ENCODE measurements at places on chromosomes 16 and 17. TPM values are rescaled to one million over a fixed set of nuclear protein-coding genes. Genes with fewer than 3 reads are reported as not detected.

- no peaks in the 10 kb centered on the region for H3K27me3 ChIP-seq
- H3K36me3 ChIP-seq: no peaks in the 10 kb centered on the region
- no peaks in the 10 kb centered on the region for H3K4me1 ChIP-seq
- no peak overlapping the region for H3K27ac ChIP-seq
- no peak for DNase-seq
Observed at GRCh38 chr16:56286809-56287208, 95.5 kb downstream of the GNAO1 start.

Gene CYB5D1
- total RNA-seq: 8.1 TPM

DNA sequence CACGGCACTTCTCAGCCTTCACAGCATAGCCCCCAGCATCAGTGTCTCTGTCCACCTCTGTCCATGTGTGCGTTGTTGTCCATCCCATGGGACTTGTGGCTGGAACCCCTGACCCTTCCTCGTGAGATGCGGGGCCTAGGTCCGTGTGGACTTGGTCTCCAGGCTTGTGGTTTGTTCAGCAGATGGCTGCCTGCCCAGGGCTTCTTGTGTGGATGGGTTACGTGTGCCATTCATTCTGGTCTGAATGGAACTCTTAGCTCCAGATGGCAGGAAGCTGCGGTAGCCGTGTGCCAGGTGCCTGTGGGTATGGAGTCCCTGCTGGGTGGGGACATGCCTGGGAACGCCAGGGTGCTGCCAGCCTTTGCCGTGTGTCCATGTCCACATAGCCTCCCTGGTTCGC lies 31.7 kb upstream of the NUDT16L1 start:
- H3K27me3 ChIP-seq: no peaks in the 10 kb centered on the region
- no peak for DNase-seq
- peaks cover 16% of the 10 kb centered on the region for H3K36me3 ChIP-seq

Gene SLC35G6
- not detected for total RNA-seq

DNA sequence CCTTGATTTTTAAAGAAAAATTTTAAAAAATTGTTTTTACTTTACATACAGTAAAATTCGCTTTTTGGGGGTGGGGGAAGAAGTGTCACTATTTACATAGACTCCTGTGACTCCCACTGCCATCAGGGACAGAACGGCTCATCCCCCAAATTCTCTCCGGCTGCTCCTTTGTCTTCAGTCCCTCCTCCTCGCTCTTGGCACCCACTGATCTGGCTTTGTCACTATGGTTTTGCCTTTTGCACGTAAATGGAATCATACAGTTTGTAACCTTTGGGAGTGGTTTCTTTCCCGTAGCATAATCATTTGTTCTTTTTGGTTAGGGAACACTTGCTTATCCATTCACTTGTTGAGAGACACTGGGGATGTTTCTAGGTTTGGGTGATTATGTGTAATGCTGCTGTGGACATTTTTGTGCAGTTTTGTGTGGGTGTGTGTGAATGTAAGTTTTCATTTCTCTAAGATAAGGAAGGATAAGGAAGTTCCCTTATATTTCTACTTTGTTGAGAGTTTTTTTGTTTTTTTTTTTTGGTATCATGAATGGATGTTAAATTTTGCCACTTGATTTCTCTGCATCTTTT lies 27.4 kb downstream of the RAB11FIP4 start:
- no peak overlapping the region for H3K4me3 ChIP-seq
- no peak for DNase-seq
- no peaks in the 10 kb centered on the region for H3K4me1 ChIP-seq
- H3K27ac ChIP-seq: no peak overlapping the region

- peak; percentile 49 for DNase-seq
- no peaks in the 10 kb centered on the region for H3K27me3 ChIP-seq
- H3K4me3 ChIP-seq: peak overlapping the region; percentile 74
- no peaks in the 10 kb centered on the region for H3K36me3 ChIP-seq
- no peaks in the 10 kb centered on the region for H3K4me1 ChIP-seq
- peak overlapping the region; percentile 80 for H3K27ac ChIP-seq
Observed at GRCh38 chr17:732902-733720, 715 bp downstream of the TLCD3A start.

GRCh38 chr17:19286751-19287341 lies 49.7 kb downstream of the EPN2 start:
- no peak overlapping the region for H3K4me3 ChIP-seq
- no peak for DNase-seq

DNA sequence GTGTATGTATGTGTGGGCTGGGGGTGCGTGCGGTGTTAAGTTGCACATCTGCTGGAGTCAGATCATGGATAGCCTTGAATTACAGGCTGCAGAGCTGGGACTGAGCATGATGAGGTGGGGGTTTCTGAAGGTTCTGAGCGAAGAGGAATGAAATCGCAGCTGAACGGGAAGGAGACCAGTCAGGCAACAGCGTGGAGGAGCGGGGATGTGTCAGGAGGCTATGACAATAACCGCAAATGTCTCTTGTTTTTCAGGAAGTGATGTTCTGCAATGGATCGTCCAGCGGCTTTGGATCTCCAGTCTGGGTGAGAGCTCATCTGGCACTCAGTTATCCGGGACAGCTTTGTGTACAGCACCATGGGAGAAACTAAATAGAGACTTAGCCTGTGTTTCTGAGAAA lies 20.9 kb downstream of the RGS9 start:
- no peaks in the 10 kb centered on the region for H3K27me3 ChIP-seq
- no peak for DNase-seq
- no peak overlapping the region for H3K27ac ChIP-seq
- H3K4me3 ChIP-seq: no peak overlapping the region
- H3K36me3 ChIP-seq: no peaks in the 10 kb centered on the region
- no peaks in the 10 kb centered on the region for H3K4me1 ChIP-seq

DNA sequence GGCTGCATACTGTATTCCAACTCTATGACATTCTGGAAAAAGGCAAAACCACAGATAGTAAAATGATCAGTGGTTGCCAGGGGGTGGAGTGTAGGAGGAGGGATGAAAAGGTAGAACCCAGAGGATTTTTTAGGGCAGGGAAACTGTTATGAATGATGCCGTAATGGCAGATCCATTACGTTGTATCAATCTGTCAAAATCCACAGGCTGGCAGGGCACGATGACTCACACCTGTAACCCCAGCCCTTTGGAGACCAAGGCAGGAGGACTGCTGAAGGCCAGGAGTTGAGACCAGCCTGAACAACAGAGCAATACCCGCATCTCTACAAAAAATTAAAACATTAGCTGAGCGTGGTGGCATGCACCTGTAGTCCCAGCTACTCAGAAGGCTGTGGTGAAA lies 91.8 kb downstream of the RMI2 start:
- H3K4me3 ChIP-seq: no peak overlapping the region
- H3K27ac ChIP-seq: no peak overlapping the region
- no peaks in the 10 kb centered on the region for H3K27me3 ChIP-seq

Gene C17orf100
- total RNA-seq: 2.1 TPM

GRCh38 chr17:383771-384621 lies 31.4 kb upstream of the RPH3AL start:
- no peak overlapping the region for H3K4me3 ChIP-seq
- no peak for DNase-seq
- no peaks in the 10 kb centered on the region for H3K36me3 ChIP-seq
- peaks cover 18% of the 10 kb centered on the region for H3K4me1 ChIP-seq
- H3K27ac ChIP-seq: no peak overlapping the region
- H3K27me3 ChIP-seq: no peaks in the 10 kb centered on the region

Gene TEX19
- not detected for total RNA-seq

GRCh38 chr16:47197536-47198179 lies 53.9 kb upstream of the NETO2 start:
- H3K27me3 ChIP-seq: no peaks in the 10 kb centered on the region
- no peak overlapping the region for H3K4me3 ChIP-seq
- DNase-seq: no peak
- H3K36me3 ChIP-seq: no peaks in the 10 kb centered on the region
- H3K4me1 ChIP-seq: no peaks in the 10 kb centered on the region

Gene WNK4
- 0.87 TPM for total RNA-seq

DNA sequence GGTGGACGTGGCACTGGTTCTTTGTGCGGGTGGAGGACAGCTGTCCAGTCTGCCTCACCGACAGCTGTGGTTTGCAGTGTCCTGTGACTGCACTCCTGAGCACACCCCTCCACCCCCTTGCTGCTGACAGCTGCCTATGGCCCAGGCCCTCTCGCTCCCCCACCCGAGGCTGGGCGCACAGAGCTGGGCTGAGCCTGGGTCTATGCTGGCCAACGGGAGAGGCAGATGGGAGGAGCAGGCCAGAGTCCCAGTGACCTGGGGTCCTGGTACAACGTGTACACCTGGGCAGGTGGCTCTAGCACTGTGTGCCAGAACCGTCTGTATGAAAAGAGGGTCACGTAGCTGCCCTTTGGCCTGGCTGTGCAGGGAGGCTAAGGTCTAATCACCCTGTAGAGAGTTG lies 30.5 kb downstream of the BAIAP2 start:
- no peak for DNase-seq
- no peak overlapping the region for H3K4me3 ChIP-seq
- H3K27ac ChIP-seq: no peak overlapping the region
- H3K4me1 ChIP-seq: peaks cover 4% of the 10 kb centered on the region
- H3K27me3 ChIP-seq: no peaks in the 10 kb centered on the region

GRCh38 chr17:16287563-16288027 lies 65.7 kb downstream of the CENPV start:
- no peak for DNase-seq
- no peak overlapping the region for H3K4me3 ChIP-seq
- H3K4me1 ChIP-seq: peaks cover 8% of the 10 kb centered on the region

DNA sequence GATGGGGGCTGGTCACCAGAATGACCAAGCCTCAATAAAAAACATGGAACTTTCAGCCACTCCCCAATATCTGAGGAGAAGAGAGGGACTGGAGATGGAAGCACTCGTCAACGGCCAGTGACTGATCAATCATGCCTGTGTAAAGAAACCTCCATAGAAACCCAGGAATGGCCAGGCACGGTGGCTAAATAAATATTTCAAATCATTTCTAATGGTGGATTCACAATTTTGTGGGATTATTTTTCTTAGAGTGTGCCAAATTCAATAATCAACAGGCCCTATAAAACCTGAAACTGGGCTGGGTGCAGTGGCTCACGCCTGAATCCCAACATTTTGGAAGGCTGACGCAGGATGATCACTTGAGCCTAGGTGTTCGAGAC lies 16.4 kb downstream of the NSMCE1 start:
- H3K27me3 ChIP-seq: no peaks in the 10 kb centered on the region
- no peak overlapping the region for H3K27ac ChIP-seq
- no peak overlapping the region for H3K4me3 ChIP-seq
- H3K4me1 ChIP-seq: no peaks in the 10 kb centered on the region

DNA sequence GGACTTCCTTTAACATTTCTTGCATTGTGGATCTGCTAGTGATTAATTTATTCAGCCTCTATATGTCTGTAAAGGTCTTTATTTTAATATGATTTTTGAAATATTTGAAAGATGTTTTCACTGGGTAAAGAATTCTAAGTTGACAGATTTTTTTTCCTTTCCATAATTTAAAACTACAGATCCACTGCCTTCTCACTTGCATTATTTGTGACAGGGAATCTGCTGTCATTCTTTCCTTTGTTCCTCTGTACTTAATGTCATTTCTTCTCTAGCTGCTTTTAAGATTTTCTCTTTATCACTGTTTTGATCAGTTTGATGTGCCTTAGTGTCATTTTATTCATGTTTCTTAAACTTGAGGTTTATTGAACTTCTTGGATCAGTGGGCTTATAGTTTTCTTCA lies 159.9 kb downstream of the CYB561 start:
- H3K36me3 ChIP-seq: no peaks in the 10 kb centered on the region
- no peak overlapping the region for H3K4me3 ChIP-seq
- H3K4me1 ChIP-seq: no peaks in the 10 kb centered on the region
- H3K27ac ChIP-seq: no peak overlapping the region

- H3K4me1 ChIP-seq: peaks cover 22% of the 10 kb centered on the region
- no peaks in the 10 kb centered on the region for H3K27me3 ChIP-seq
- H3K4me3 ChIP-seq: no peak overlapping the region
- no peaks in the 10 kb centered on the region for H3K36me3 ChIP-seq
Observed at GRCh38 chr16:27620541-27620940, 70.6 kb downstream of the KATNIP start.

DNA sequence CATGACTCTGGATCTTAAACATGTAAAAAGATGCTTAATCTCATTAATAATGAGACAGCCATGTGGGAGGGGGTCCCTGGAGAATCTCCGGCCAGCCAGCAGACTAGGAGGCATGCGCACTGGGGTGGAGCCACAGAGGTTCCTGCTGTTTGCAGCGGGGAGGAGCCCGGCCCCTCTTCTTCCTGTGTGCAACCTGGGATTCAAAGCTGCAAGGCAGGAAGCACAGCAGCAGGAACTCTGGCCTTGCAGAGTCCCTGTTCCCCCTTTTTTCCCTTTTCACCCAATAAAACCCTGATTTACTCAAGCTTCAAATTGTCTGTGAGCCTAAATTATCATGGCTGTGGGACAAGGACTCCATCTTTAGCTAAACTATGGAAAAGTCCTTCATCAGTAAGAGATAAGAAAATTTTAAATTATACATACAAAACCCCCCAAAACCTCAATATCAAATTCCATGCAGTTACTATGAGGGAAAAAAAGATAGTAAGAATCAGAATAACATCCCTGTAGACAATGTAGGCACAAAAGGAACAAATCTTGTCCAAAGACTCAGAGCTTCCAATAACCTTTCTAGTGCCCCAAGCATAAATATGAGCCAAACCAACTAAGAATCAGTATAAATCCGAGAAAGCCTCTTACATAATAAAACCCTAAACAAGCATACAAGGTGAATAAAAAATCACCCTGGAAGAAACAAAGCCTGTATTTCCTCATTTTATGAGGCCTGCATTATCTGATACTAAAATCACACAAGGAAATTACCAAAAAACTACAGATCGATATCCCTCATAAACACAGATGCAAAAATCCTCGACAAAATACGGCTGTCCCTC lies 12.1 kb downstream of the CFDP1 start:
- no peaks in the 10 kb centered on the region for H3K27me3 ChIP-seq
- H3K27ac ChIP-seq: peak overlapping the region; percentile 55
- no peak overlapping the region for H3K4me3 ChIP-seq
- peak; percentile 47 for DNase-seq
- peaks cover 17% of the 10 kb centered on the region for H3K4me1 ChIP-seq
- no peaks in the 10 kb centered on the region for H3K36me3 ChIP-seq

- peak; percentile 49 for DNase-seq
- H3K4me3 ChIP-seq: no peak overlapping the region
- no peaks in the 10 kb centered on the region for H3K4me1 ChIP-seq
- H3K27me3 ChIP-seq: no peaks in the 10 kb centered on the region
- no peaks in the 10 kb centered on the region for H3K36me3 ChIP-seq
Observed at GRCh38 chr16:57530104-57530521, 6.3 kb downstream of the CCDC102A start.

GRCh38 chr16:85738923-85739715 lies 11.8 kb downstream of the C16orf74 start:
- H3K4me1 ChIP-seq: peaks cover 9% of the 10 kb centered on the region
- H3K4me3 ChIP-seq: no peak overlapping the region
- H3K27me3 ChIP-seq: no peaks in the 10 kb centered on the region
- no peak overlapping the region for H3K27ac ChIP-seq
- no peaks in the 10 kb centered on the region for H3K36me3 ChIP-seq

GRCh38 chr17:74287031-74287602 lies 13.1 kb downstream of the DNAI2 start:
- no peaks in the 10 kb centered on the region for H3K36me3 ChIP-seq
- H3K4me3 ChIP-seq: no peak overlapping the region
- no peaks in the 10 kb centered on the region for H3K4me1 ChIP-seq
- H3K27ac ChIP-seq: no peak overlapping the region
- DNase-seq: no peak

Gene EVPLL
- total RNA-seq: not detected

- DNase-seq: peak; percentile 60
- peaks cover 47% of the 10 kb centered on the region for H3K4me1 ChIP-seq
- H3K27me3 ChIP-seq: no peaks in the 10 kb centered on the region
- no peak overlapping the region for H3K4me3 ChIP-seq
- H3K27ac ChIP-seq: peak overlapping the region; percentile 95
- H3K36me3 ChIP-seq: peaks cover under 1% of the 10 kb centered on the region
Observed at GRCh38 chr17:59845595-59846393, 46.9 kb downstream of the TUBD1 start.

- H3K36me3 ChIP-seq: no peaks in the 10 kb centered on the region
- DNase-seq: no peak
- no peak overlapping the region for H3K4me3 ChIP-seq
- no peak overlapping the region for H3K27ac ChIP-seq
Observed at GRCh38 chr17:54544249-54544648, 356.4 kb upstream of the TOM1L1 start.

Gene MYH3
- 0.63 TPM for total RNA-seq

Measured in pancreas (tissue), 10 donors.